Natural killer cell treated with Interleukin-12 subunit alpha and Interleukin-12 subunit beta and Interleukin-15 and Interleukin-18, amount 100 ng/mL, for 72 hours (primary cell): ENCODE measurements at places on chromosomes 1 and 21.

GRCh38 chr21:42363312-42363711, 3.0 kb downstream of the TFF1 start:
- DNase-seq = no peak

GRCh38 chr1:204685236-204686006, at the start of gene LRRN2:
LRRN2 (minus strand) TSS chr1:204685738; CDS start chr1:204619992, 65,746 bp downstream.
- DNase-seq = no peak

DNA sequence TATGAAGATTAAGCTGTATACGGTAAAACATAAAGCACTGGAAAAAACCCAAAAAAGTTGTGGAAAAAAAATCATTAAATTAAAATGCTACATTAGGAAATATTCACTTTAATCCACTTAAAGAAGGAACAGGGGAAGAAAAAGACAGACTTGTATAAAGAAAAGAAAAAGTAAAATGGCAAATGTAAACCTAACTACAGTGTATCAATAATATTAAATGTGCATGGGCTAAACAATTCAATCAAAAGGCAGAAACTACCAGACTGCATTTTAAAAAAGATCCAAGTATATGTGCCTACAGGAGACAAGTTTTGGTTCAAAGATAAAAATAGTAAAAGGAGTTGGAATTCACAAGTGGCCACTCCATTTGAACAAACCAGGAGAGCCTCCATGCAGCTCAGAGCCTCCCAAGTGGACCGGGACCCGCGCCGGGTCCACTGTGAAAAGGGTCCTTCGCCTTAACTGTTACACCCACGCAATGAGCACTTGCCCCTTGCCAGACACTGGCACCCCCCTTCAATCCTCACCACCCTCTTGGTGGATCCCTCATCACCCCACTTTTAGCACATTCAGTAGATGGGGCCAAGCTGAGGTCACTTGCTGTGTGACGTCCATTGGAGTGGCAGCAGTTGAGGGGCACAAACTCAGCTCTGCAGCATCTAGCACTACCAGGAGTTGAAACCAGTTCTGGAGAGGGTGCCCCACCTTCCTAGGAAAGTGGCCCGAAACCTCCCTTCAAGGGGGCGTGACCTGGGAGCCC, 898 bp downstream of the C1orf174 start:
- no peak for DNase-seq

DNA sequence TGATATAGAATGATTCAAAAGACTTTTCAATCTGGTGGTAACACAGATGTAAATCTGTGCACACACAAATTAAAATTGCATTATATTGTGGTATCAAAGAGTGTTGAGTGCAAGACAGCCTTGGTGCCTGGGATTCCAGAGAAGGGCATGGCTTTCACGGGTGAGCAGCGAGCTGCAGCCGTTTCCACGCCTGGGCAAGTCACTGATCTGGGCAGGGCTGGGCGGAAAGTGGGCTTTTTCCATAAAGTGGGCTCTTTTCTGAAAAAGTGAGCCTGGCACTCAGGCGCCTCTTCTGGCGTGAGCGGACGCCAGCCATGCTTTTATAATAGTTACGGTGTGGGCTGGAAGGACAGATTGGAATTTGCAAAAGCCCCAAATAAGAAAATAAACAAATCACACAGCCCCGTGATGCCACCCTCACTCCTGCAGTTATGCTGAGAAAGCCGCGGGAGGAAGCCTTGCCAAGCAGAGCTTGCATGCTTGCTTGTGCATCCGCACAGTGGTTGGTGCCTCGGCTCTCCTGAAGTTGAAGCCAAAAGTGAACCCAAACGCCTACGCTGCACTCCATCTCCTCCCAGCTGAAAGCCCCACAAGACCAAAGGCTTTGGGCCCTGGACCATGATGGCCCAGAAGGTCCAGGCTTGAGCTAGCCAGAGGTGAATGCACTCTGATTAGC, 7.1 kb upstream of the C1orf115 start:
- DNase-seq = no peak

DNA sequence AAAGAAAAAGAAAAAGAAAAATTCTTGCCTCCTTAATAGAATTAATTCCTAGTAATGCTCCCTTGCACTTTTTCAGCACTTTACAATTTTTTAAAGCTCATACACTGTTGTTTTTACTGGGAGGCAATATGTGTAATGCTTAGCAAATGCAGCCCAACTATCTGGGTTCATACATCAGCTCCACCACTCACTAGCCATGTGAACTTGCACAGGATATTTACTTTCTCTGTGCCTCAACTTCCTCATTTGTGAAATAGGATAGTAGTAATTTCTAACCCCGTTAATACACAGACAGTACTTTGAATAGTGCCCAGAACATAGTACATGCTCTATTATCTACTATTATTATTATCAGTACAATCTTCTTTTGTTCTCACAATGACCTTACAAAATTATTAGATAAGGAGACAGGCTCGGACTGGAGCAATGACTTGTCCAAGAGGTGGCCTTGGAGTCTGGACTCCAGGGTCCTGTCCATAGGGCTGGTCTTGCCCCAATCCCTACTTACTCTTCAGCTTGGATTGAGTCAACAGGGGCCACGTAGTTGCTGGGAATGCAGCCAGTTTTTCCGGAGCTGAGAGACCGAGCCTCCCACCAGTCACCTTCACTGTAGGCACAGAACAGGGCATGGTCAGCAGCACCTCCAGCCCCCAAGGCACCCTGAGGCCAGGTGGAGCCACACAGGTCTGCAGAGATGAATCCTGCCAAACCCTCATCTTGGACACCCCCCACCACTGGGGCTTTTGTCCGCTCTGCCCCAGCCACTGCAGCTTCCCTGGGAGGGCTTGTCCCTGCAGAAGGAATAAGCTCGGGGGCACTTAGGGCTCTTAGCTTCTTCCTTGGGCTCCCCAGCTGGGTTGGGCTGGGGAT, 13.7 kb downstream of the FGR start:
- no peak for DNase-seq

GRCh38 chr1:95325349-95325748, 91.3 kb downstream of the RWDD3 start:
- no peak for DNase-seq

DNA sequence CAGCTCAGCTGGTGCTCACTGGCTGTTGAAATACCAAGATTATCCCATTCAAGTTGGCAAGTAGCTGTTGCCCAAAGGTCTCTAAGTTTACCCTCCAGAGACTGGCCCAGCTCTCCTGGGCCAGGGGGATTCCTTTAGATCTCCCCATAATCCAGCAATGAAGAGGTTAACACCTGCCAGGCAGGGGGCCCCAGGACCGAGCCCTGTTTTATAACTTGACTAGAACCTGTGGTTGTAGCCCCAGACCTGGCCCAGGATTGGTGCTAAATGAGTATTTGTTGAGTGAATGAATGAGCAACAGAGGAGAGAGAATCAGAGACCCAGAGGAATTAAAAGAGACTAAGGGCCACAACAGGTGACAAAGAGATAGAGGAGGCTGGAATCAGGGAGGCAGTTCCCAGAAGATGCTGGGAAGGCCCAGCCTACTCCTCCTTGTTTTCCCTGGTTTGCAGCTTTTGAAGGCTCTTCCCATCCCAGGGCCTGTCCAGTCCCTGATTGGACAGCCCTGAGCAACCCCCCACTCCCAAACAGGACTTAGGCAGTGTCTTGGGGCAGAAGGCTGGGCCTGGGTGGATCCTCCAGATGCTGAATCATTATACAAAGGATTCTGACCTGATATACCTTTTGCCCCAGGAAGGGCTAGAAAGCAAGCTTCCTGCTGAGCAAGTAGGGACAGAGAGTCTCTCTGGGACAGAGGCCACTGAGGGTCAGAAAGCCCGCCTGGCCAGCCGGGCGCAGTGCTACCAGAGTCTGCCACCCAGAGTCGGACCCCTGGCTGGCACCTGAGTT, 2.4 kb upstream of the RHBG start:
- DNase-seq = no peak

- no peak for DNase-seq
Observed at GRCh38 chr1:18182398-18183160, 75.0 kb downstream of the IGSF21 start.

- no peak for DNase-seq
Observed at GRCh38 chr21:24050231-24050630, 1557.0 kb downstream of the MRPL39 start.

- peak; percentile 13 for DNase-seq
Observed at GRCh38 chr1:150544204-150544603, 5.0 kb upstream of the ADAMTSL4 start.

GRCh38 chr1:226862890-226863289, 7.5 kb upstream of the PSEN2 start:
- no peak for DNase-seq

GRCh38 chr1:7667625-7668218, 103.4 kb upstream of the VAMP3 start:
- peak; percentile 76 for DNase-seq

GRCh38 chr21:34807881-34808568, 139.2 kb downstream of the CLIC6 start:
- peak; percentile 88 for DNase-seq

GRCh38 chr1:241947354-241947753, 10.2 kb upstream of the BECN2 start:
- DNase-seq = no peak

GRCh38 chr21:17821121-17821520, 2.0 kb upstream of the C21orf91 start:
- no peak for DNase-seq

DNA sequence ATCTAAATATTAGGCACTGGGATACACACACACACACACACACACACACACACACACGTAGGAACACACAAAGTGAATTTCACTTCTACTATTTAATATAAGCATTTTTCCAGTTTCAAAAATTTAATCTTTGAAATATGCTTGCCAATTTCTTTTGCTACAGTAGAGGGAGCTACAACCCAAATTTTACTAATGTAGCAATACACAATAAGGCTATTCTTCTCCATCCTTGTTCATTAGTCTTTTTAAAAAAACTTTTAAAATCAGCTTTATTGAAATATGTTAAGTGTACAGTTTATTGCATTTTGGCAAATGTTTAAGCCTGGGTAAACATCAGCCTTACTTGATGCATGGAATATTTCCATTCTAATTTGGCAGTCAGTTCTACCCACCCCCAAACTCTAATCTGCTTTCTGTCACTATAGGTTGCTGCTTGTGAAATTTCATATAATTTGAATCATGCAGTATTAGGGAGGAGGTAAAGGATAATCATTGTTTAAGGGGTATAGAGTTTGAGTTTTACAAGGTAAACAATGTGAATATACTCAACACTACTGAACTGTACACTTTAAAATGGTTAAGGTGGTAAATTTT, 93.0 kb upstream of the TENT5C start:
- DNase-seq = no peak

- no peak for DNase-seq
Observed at GRCh38 chr1:227654431-227654830, 80.7 kb downstream of the JMJD4 start.

DNA sequence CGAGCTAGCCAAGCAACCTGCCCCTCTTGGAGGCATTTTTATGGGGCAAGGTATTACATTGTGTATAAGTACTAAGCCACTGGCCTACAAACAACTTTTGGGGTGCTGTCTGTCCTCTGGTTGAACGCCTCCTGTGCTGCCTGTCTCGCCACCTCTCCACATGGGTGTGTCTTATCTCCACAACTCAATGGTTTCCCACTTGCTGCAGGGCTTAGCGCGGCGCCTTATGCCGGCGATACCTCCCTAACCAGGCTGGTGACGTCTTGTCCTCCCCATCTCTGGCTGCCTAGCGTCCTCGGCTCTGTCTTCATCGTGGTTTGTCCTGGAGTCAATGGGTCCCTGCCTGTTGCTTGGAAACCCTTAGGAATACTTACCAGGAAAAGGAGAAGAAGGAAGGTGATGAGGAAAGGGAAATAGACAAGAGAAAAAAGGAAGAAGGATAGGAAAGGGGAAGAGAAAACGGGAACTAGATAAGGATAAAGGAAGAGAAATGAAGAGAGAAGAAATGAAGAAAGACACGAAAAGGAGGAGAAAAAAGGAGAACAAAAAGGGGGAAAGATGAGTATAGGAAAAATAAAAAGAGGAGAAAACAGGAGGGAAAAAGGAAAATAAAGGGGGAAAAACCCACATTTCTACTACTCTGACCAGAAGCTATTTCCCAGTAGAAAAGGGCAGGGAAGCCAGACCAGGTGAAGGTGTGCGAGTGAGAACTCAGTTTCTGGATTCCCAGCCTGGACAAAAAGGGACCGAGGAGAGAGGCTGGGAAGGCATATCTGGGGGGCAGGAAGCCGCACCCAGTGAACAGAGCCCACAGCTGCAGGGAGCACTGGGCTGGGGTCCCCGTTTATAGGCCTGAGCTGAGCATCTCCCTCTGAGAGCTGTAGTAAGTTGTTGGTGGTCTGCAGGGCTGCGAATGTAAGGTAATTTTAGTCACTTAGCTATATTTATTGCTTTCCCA, 86.2 kb downstream of the CLIC6 start:
- DNase-seq = no peak

DNA sequence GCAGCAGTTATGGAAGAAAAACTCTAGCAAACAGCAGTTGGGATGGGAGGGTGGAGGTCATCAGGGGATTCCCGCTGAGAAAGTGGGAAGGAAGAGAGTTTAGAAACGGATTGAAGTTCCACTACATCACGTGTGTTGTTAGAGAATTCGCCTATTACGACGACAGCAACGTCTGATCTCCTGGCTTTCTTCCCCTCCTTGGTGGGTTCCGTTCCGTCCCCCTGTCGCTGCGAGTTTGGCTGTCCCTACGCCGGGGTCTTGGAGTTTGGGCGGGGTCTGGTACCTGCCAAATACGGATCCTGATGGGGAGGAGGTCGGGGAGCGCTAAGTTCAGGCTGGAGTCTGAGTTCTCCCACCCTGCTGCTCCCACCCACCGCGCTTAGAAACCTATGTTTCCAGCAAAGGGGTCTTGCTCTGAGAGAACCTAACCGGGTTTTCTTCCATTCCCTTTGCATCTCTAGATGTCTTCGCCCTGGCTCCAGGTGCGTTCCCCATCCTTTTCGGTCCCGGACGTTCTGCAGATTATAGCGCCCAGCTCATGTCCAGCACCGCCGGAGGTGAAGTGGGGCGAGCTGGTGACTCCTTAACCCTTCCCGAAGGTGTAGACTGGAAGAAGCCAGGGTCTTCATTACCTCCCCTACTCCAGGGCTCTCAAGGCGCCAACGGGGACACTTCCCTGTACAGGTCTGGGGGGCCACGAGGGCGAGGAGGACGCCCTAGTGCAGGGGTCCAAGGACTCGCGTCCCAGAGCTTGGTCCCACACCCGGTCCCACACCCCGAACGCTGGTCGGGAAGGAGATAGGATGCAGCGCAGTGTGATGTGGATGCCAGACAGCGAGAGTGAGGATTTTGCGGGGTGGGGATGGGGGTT, 641 bp upstream of the KCNK2 start:
- DNase-seq = no peak

GRCh38 chr1:6600410-6601048, 2.1 kb downstream of the KLHL21 start:
- no peak for DNase-seq
